ENCODE measurements at places on chromosomes 3 and 15.

GRCh38 chr15:59587085-59587826 is 24.3 kb upstream of the GCNT3 start:
- DNase-seq = no peak

GRCh38 chr3:77234004-77234403 is 194.1 kb downstream of the ROBO2 start:
- DNase-seq = no peak

GRCh38 chr3:193011958-193012357 is 94.3 kb upstream of the MB21D2 start:
- DNase-seq = no peak

DNA sequence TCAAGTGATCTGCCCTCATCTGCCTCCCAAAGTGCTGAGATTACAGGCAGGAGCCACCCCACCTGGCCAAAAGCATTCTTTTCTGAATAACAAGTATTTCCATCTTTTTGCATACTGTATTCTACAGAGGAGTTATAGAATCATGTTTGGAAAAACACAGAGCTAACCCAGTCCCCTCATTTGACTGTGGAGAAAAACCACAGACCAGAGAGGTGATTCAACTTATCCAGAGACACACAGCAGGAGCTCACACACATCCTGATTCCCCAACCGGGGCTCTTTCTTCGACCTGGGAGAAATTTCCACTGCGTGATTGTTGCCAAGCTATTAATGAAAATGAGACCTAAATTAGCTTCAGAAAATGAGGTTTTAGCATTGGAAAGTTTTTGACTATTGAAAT is 176.1 kb upstream of the TLE3 start:
- no peak for DNase-seq

GRCh38 chr15:81923561-81924350 is 122.1 kb downstream of the MEX3B start:
- DNase-seq = no peak

GRCh38 chr15:88658070-88658965 is 19.5 kb downstream of the ISG20 start:
- DNase-seq = no peak

GRCh38 chr3:156865732-156866131 is 39.6 kb downstream of the LEKR1 start:
- no peak for DNase-seq

- no peak for DNase-seq
Measured at GRCh38 chr15:33278816-33279612, 31.8 kb upstream of the RYR3 start.

DNA sequence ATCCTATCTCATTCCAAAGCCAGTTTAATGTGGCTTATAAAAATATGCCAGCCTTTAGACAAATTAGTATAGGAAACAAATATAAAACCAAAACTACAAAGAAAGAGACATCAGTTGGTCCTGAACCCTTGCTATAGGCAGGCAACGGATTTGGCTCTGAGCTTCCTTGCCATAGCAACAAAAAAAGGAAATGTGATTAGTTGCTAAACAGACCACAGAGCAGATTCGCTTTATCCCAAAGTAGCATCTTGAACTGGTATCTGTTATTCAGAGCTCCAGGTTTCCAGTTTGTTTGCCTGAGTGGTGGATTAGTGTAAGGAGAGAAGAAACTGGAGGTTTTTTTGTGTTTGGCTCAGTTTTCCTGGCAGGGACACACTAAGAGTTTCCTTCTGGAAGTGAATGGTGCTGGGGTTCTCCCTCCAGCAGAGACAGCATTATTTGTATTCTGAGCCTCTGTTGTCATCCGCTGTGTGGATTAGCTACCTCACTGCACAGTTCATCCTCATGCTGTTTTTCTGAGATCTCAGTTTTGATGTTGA is 44.1 kb downstream of the CHST2 start:
- DNase-seq = no peak

GRCh38 chr3:22960105-22960984 is 242.8 kb upstream of the UBE2E2 start:
- DNase-seq = no peak

DNA sequence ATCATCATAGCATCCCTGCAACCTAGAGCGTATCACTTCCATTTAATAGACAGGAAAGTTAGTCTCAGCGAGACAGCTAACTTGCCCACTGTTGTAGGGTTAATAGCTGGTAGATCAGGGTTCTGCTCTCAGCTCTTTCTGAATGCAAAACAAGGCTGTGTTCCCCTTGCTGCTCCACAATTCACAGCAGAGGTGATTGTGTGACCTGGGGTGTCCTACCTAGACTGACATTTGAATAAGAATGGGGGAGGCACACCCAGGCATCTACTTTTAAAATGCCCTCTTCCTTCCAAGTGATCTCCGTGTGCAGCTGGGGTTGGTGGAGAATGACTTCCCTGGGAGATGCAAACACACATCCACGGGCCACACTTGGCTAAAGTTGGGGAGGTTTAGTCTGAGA is 43.0 kb upstream of the CACNA2D3 start:
- DNase-seq = no peak

DNA sequence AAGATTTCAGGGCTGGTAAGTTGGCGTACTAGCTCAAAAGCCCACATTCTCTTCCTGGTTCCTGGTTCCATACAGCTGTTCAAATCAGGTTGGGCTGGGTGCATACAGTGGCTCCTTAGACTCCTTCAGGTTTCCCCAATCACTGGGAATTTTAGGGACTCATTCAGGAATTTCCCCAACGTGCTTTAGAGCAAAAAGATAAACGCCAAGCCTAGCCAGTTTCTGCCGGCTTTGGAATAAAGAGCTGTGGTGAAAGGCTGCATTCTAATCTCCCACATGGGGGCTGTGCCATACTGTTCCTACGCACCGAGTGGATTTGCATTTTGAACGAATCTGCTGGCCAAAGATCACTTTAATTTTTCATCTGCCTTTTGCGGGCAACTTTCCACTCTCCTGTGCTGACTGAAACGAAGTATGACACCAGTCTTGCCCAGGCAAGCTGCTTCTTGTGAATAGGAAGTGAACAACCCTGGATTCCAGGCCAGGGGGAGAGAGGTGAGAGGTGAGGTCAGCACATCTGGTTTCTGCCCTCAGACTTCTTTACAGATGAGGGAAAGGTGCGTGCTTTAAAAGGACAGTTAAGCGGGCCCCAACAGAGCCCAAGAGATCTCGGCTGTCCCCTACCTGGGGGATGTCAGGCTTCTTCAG is 184.2 kb upstream of the PDZRN3 start:
- no peak for DNase-seq

GRCh38 chr15:68411343-68411675 is 20.7 kb downstream of the ITGA11 start:
- DNase-seq = no peak

- no peak for DNase-seq
Measured at GRCh38 chr3:84961521-84962255, 2.9 kb downstream of the CADM2 start.

GRCh38 chr15:62749036-62749815 is 293.3 kb upstream of the TPM1 start:
- DNase-seq = no peak

GRCh38 chr3:131329774-131330173 is 51.8 kb upstream of the NUDT16 start:
- no peak for DNase-seq

DNA sequence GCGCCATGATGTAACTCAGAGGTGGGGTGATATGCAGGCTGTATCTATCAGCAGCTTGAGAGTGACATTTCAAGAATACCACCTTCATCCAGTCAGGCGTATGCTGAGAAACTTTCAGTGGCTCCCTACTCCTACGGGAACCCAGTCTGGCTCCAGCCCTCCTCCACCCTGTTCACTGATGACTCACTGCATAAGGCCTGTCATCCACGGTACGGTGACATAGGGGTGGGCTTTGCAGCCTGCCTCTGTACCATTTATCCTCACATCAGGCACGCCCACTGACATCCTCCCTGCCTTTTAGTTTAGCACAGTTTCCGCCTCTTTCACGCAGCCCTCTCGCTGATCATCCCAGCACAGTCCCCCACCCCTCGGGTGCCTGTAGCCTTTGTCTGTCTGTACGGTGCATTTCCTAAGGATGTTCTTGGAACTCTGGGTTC is 11.7 kb downstream of the PXYLP1 start:
- DNase-seq = peak; percentile 54

GRCh38 chr15:43104426-43104825 is 1.4 kb downstream of the UBR1 start:
- no peak for DNase-seq

- DNase-seq = peak; percentile 90
Measured at GRCh38 chr3:57227204-57227929, at the start of gene APPL1. Gene APPL1, plus strand, starts transcription at chr3:57227729. Its CDS starts 155 bp downstream, at chr3:57227884.

DNA sequence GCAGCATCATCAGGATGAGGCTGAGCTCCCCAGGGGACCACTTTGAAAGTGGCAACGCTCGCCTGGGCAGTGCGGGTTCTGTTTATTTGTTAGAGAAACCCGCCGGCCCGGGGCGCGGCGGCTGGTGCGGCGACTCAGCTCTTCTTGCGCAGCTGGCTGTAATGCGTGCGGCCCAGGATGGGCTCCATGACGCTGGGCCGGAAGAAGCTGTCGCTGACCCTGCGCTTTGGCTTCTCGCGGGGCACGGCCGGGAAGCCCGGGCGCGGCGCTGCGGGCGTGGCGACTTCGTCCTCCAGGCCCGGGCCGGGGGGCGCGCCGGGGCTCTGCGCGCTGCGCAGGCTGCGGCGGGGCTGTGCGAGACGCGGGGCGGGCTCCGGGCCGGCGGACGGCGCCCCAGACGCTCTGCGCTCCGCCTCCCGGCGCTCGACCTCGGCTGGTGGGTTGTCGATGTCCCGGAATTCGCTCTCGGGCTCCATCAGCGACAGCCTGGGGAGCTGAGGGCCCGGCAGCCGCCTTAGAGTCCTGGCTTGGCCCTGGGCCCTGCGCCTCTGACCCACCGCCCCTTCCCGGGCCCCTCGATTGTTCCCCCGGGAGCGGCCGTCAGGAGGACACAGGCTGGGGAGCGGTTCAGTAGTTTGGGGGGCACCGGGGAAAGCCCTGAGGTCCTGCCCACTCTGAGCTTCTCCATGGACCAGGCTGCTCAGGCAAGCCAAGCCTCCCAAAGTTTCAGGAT is 10.3 kb upstream of the KIF7 start:
- DNase-seq = no peak

DNA sequence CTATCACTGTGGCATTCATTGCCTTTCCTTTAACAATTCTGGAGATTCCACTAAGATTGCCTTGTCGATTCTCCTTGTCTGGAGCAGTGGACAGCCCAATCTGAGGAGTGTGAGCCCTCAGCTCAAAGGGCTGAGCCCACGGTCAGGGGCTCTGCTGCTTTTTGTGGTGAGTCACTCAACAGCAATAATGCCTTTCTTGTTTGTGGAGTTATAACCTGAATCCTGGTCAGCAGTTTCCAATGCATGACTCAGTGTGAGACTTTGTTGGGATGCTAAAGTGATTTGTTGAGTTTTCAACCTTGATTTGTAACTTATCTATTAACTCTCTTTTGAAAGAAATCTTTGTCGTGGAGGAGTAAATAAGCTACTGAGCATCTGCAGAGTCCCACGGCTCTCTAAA is 183.5 kb downstream of the TJP1 start:
- no peak for DNase-seq

DNA sequence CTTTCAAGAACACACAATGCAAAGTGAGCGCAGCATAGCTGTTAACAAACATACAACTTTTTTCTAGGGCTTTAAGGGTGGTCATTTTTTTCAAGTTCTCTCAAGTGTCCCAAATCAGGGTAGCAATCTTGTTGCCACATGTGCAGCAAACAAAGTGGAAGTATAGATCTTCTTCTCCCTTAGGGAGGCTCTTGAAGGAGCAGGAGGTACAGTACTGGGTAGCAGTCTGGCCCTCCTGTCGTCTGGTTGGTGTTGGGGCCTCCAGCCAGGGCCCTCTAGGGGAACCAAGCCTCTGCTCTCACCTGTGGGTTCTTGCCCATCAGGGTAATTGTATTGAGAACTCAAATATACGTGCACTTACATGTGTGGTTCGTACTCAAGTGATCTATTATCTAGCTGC is 25.8 kb downstream of the MKRN2 start:
- DNase-seq = no peak

DNA sequence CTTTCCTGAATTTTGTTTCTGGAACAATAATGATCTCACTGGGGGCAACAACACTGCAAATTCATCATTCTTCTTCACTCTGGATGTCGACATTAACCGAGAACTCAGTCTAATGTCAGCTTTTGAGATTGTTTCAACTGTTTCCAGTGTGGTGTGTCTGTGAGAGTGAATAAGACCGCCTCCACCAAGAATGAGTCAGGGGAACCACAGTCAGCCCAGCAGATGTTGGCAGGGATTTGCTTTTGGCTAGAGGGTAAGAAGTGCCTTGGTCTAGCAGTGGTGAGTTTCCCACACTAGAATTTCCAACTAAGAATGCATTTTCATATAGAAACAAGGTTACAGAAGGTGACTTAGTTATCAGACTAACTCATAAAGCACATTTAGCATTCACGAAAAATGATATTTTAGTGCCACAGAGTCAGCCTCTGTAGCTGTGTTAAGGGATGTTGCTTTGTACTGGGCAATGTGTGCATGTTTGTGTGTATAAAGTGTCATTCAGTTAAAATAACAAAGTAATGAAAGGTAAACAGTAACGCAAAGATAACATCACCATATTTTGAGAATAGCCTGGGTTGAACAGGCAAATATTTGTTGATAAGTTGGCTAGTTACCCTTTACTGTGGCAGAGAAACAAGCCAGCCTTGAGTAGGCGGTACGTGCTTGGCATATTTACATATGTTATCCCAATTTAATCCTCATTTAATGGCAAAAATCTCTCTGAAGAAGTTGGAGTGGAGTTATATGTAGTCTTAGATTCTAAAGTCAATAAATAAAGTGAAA is 33.8 kb downstream of the DRD3 start:
- peak; percentile 14 for DNase-seq

DNA sequence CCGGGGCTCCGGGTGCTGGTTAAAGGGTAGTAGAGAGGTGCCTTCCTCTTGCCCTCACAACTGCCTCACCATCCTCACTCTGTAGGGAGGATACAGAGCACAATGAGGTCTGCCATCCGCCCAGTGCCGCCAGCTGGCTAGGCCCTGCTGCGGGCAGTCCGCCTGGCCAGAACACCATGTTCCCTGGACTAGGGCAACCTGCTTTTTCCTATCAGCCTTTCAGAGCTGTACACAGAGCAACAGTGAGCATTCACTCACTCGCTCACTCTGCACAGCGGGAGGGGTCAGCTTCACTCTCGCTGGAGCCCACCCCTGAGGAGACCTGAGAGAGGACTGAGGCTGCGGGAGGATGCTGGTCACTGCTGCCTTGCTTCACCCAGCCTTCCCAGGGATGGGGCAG is 218.7 kb upstream of the CHRNA7 start:
- no peak for DNase-seq

DNA sequence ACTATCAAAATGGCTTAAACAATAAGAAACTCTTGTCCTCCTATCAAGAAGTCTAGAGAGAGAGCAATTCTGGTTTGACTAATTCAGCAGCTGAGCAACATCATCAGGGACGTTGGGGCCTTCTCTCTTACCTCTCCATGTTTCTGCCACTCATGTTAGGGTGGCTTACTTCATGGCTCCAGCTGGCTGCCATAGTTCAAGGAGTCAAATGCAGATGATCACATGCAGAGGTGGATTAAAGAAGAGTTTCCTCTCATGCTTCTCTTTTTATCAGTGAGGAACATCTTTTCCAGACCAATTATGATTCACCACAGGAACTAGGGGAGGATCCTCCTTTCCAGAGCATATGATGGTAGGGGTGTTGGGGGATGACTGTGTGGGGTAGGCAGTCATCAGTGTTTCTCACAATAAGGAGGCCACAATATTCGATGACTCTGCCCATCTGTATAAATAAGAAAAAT is 45.5 kb downstream of the NEK11 start:
- no peak for DNase-seq
